NCI-H1930 (cell line): ENCODE measurements at places on chromosomes 2 and 18.

DNA sequence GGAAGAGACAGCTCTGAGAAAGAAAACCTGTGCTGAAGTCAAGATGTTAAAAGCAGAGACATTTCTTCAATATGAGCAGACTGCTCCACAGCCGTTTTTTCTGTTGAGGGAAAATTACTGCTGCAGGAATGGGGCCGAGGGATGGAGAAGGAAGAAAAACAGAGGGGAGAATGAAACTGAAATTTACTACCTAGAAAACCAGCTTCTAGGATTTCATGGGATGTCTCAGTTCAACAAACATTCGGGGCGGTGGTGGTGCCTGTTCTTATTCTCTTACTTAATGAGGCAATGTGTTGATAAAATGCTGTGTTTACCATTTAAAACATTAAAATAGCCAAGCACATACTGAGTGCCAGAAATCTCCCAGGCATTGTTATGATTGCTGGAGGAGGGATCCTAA lies 557.1 kb upstream of the MEX3C start:
- peak; percentile 61 for DNase-seq

- DNase-seq, result no peak
Observed at GRCh38 chr2:233129351-233129978, 69.3 kb downstream of the INPP5D start.

DNA sequence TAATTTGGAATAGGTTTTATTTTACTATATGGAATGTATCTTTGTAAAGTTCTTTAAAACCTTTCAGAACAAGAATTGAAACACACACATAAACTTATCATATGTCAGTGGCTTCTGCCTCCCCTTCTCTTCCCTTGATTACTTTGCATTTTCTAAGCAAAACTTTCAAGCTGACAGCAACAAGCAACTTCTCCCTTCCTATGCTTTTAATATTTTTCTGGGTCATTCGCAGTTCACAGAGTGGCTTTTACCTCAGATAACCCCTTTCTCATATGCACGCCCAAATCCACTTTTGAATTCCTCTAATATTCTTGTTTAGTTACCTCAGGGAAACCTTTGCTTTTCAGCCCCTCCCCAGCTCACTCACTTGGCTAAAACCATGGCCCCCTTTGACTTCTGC lies 36.7 kb upstream of the CDC42EP3 start:
- DNase-seq, result no peak

- no peak for DNase-seq
Observed at GRCh38 chr18:45726603-45727002, 2.6 kb downstream of the SLC14A1 start.

- DNase-seq, result no peak
Observed at GRCh38 chr18:32420084-32420750, 50.5 kb downstream of the GAREM1 start.

- no peak for DNase-seq
Observed at GRCh38 chr18:62832282-62832681, 116.9 kb downstream of the PHLPP1 start.

- DNase-seq, result no peak
Observed at GRCh38 chr2:109514857-109515256, 98.9 kb downstream of the SEPTIN10 start.

DNA sequence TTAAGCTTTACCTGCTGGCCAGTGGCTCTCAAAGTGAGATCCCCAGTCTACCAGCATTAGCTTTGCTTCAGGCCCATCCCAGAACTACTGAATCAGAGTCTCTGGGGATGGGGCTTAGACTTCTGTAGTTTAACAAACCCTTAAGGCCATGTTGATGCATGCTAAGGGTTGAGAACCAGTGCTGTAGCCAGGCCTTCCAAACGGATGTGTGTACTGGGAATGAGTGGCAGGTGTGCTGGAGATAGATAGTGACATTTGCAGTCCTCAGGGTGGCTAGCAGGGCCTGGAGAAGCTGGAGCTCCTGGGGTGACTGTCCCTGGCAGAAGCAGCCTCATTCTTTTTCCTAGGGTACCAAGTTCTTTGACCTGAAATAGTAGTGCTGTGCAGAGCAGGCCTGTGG lies 148.5 kb downstream of the PPP1R1C start:
- DNase-seq, result no peak

DNA sequence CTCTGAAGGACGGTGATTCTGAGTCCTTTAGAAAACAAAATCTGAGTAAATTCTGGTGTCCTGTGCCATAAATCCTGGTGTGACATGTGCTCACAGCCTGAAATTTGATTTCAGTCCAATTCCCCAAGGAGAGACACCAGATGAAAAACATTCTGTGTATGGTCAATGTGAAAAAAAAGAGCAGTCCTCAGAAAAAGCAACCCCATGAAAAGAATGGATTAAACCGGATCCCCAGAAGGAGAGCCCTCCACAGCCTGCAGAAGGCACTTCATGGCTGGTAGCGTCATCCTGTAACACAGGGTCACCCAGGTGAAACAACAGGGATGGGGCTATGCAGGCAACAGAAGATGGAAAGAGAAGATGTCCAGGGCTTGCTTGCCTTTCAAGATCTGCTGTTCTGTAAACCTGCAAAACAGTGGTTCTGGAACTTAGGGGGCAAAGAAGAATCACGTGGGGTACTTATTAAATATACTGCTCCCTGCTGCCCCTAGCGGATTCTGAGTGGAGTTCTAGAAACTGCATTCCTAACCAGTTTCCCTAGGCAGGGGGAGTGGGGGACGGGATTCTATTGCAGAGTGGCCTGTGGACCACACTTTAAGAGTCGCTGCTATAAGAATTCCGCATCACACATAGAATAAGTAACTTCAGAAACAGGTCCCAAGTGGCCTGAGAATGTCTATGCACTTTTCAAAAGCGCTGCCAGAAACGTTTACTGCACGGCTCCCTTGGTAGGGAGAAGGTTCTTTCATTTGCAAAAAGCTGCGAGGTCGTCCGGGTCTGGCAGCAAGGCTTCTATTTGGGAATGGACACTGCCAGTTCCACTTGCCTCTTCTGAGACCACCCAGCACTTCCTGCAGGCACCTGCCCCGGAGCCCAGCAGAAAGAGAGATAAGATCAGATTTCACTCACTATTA lies 118.9 kb upstream of the ARL5A start:
- no peak for DNase-seq

DNA sequence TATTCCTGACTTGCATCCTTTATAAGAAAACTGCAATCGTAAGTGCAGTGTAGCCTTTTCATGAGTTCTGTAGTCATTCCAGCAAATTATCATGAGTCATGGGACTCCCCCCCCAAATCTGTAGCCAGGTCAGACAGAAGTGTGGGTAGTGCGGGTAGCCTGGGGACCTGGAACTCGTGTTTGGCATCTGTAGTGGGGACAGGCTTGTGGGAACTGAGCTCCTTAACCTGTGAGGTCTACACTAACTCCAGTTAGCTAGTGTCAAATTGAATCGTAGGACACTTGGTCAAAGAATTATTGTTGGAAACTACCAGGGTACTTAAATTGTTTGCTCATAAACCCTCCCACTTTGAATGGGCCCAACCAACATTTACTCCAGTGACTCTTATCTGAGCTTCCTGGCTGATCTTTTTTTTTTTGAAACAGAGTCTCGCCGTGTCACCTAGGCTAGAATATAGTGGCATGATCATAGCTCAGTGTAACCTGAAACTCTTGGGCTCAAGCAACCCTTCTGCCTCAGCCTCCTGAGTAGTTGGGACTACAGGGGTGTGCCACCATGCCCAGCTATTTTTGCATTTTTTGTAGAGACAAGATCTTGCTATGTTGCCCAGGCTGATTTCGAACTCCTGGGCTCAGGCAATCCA lies 12.4 kb downstream of the PFN4 start:
- no peak for DNase-seq

- DNase-seq, result no peak
Observed at GRCh38 chr2:205889114-205889513, 196.9 kb downstream of the INO80D start.
